ENCODE measurements at places on chromosomes 11 and 22.

- DNase-seq: peak; percentile 81
- no peaks in the 10 kb centered on the region for H3K36me3 ChIP-seq
- H3K4me3 ChIP-seq: no peak overlapping the region
- H3K4me1 ChIP-seq: peaks cover 25% of the 10 kb centered on the region
- peak overlapping the region; percentile 90 for H3K27ac ChIP-seq
These were observed 13.8 kb upstream of the SLC39A13 start for GRCh38 chr11:47394322-47395222.

DNA sequence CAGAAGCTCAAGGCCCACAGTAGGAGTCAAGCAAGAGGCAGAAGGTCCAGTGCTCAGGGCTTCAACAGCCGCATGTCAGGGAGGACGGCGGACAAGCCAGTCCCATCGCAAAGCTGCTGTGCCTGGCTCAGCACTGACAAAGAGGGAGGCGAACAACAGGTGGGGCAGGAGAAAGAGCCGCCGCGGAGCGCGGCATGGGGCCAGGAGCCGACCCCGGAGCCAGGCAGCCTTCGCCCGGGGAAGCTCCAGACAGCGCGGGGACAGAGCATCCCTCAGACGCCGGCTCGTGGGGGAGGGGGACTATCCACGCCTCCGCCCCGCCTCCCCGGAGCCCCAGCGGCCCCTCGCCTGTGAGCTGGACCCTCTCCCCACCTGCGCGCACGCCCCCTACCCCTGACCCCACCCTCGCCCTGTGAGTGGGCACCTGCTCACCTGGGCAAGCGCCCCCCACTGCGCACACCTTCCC lies 369 bp downstream of the DHCR7 start:
- no peaks in the 10 kb centered on the region for H3K36me3 ChIP-seq
- peak overlapping the region; percentile 81 for H3K27ac ChIP-seq
- no peaks in the 10 kb centered on the region for H3K4me1 ChIP-seq
- H3K4me3 ChIP-seq: peak overlapping the region; percentile 81
- peak; percentile 37 for DNase-seq

- H3K4me1 ChIP-seq: no peaks in the 10 kb centered on the region
- H3K36me3 ChIP-seq: no peaks in the 10 kb centered on the region
- H3K27ac ChIP-seq: no peak overlapping the region
These were observed 46.7 kb upstream of the RAB1B start for GRCh38 chr11:66221726-66222236.

DNA sequence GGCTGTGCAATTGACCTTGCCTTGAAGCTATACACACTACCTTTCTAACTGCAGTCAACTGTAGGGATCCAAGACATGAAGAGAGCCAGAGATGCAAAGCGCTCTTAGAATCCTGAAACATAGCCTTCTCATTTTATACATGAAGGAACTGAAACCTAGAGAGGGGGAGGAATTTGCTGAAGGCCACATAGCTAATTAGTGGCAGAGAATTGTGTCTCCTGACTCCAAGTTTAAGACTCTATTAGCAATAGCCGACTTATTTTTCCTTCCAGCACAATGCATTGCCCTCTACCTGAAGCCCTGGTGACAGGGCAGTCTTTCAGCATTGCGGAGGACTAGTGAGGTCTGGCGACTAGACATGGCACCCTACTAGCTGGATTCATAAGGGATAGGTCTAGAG lies 727.0 kb upstream of the ANO5 start:
- H3K27ac ChIP-seq: no peak overlapping the region
- DNase-seq: no peak
- H3K4me3 ChIP-seq: no peak overlapping the region
- no peaks in the 10 kb centered on the region for H3K36me3 ChIP-seq
- H3K4me1 ChIP-seq: no peaks in the 10 kb centered on the region

GRCh38 chr22:19466126-19466716 lies 12.8 kb downstream of the UFD1 start:
- H3K27me3 ChIP-seq: no peaks in the 10 kb centered on the region
- no peak overlapping the region for H3K27ac ChIP-seq
- H3K36me3 ChIP-seq: peaks cover 2% of the 10 kb centered on the region
- H3K4me1 ChIP-seq: no peaks in the 10 kb centered on the region
- no peak overlapping the region for H3K4me3 ChIP-seq

- no peaks in the 10 kb centered on the region for H3K27me3 ChIP-seq
- H3K27ac ChIP-seq: no peak overlapping the region
- peaks cover 87% of the 10 kb centered on the region for H3K36me3 ChIP-seq
These were observed 108.8 kb downstream of the PPP6R3 start for GRCh38 chr11:68569357-68569756.

GRCh38 chr22:38503021-38503420 lies 3.1 kb downstream of the DDX17 start:
- H3K36me3 ChIP-seq: peaks cover 41% of the 10 kb centered on the region
- no peak for DNase-seq
- peaks cover 7% of the 10 kb centered on the region for H3K4me1 ChIP-seq
- H3K27ac ChIP-seq: no peak overlapping the region

DNA sequence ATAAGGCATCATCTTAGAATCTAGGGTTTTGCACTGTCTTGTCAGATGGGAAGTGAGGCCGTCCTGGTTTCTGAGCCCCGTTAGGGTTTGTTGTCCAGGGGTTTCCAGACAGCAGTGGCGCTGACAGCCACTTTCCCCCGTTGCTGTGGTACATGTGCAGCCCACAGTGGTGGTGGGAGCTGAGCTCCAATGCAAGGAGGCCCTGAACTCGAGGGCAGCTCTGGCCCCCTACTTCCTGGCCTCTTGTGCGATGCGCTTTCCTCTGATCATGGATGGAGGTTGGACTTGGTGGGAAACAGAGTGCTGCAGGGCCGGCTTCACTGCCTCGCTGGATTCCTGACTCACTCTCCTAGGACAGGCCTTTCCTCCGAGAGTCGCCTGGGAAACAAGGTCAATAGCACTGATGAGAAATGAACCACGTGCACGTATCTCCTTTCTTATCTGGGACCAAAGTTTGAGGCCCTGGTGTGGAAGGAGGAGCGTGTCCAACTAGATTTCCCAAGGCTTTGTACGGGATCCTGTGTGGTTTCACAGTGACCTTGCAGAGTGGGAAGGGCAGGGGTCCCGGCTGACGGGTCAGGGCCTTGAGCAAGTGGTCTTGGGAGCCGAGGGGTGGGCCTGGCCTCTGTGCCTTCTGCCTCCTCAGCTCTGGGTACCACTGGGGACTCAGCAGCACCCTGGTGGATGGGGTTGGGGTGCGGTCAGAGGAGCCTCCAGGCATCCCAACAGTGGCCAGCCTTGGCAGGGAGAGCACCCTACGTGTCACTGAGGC lies 3.7 kb downstream of the PHRF1 start:
- H3K4me1 ChIP-seq: peaks cover 24% of the 10 kb centered on the region
- no peaks in the 10 kb centered on the region for H3K27me3 ChIP-seq
- H3K27ac ChIP-seq: no peak overlapping the region
- no peaks in the 10 kb centered on the region for H3K36me3 ChIP-seq
- H3K4me3 ChIP-seq: no peak overlapping the region
- DNase-seq: no peak

GRCh38 chr22:17749605-17750395 lies 24.5 kb downstream of the BID start:
- H3K36me3 ChIP-seq: no peaks in the 10 kb centered on the region
- H3K27me3 ChIP-seq: no peaks in the 10 kb centered on the region
- H3K4me1 ChIP-seq: no peaks in the 10 kb centered on the region
- H3K27ac ChIP-seq: no peak overlapping the region
- no peak for DNase-seq

DNA sequence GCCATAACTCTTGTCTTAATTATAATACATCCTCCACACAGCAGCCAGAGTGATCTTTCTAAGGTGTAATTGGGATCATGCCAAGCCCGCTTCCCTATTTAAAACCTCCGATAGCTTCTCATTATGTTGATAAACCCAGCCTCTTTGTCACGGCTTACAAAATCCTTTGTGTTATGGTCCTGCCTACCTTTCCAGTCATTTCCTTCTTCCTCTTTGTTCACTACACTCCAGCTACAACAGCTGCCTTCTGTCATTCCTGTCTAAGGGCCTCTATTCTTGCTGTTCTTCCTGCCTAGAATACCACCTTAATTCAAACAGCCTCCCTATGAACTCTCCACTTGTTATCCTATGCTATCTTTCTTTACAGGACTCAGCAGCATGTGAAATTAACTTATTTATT lies 70.6 kb upstream of the CAPRIN1 start:
- H3K27ac ChIP-seq: no peak overlapping the region
- no peaks in the 10 kb centered on the region for H3K27me3 ChIP-seq
- DNase-seq: no peak
- H3K4me3 ChIP-seq: no peak overlapping the region

DNA sequence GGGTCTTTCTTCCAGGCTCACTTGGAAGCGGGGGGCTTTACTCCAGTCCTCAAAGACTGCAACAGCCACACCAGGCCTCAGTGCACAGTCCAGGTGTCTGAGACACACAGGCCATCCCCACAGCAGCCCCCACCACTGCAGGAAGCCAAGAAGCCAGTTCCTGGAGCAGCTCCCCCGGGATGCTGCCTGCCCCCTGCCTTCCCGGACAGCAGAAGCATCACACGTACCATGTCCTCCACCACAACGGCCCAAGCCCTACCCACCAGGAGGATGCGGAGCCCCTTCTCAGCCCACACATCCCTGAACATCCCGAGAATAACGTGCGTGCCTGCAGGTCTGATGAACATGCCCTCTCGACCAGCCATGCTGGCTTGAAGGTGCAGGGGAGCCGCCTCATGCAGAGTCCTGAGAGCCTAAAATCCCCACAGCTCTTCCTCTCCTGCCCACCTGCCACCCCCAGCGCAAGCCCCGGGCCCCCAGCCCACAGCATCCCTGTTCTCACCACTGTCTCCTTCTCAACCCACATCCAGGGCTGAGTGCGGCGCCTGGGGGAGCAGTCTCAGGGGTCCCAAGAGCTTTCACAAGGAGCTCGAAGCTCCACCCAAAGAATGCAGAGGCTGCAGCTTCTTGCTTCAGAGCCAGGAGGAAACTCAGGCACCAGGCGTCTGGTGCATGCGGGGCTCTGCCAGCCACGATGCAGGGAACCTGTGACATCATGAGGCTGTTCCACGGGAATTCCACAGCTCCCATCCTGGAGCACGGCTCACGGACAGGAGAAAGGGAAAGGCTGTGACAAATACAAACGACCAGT lies 209.6 kb downstream of the BRD1 start:
- H3K27ac ChIP-seq: no peak overlapping the region
- no peaks in the 10 kb centered on the region for H3K4me1 ChIP-seq
- H3K4me3 ChIP-seq: no peak overlapping the region
- H3K27me3 ChIP-seq: no peaks in the 10 kb centered on the region
- no peaks in the 10 kb centered on the region for H3K36me3 ChIP-seq
- no peak for DNase-seq

GRCh38 chr11:126329644-126330211 lies 25.8 kb upstream of the ST3GAL4 start:
- no peak overlapping the region for H3K4me3 ChIP-seq
- no peaks in the 10 kb centered on the region for H3K4me1 ChIP-seq
- H3K27me3 ChIP-seq: no peaks in the 10 kb centered on the region
- H3K27ac ChIP-seq: no peak overlapping the region
- H3K36me3 ChIP-seq: no peaks in the 10 kb centered on the region

DNA sequence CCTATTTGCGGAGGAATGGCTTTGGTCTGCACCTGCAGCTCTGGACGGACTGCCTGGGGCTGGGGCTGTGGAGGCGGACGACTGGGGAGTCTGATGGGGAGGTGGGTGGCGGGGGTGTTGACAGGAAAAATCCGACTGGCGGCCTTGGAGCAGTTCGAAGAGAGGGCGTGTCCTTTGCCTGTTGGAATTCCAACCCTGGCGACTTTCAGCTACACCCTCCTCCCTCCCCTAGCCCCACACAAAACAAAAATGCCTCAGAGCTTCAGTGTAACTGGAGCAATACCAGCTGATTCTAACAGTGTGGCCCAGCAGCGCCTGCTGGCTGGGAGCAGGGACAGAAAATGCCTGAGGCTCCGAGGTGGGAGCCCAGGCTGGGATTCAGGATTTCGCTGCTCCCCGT lies 85.4 kb downstream of the ATXN10 start:
- no peak overlapping the region for H3K4me3 ChIP-seq
- no peak for DNase-seq
- H3K27me3 ChIP-seq: no peaks in the 10 kb centered on the region
- H3K27ac ChIP-seq: no peak overlapping the region

DNA sequence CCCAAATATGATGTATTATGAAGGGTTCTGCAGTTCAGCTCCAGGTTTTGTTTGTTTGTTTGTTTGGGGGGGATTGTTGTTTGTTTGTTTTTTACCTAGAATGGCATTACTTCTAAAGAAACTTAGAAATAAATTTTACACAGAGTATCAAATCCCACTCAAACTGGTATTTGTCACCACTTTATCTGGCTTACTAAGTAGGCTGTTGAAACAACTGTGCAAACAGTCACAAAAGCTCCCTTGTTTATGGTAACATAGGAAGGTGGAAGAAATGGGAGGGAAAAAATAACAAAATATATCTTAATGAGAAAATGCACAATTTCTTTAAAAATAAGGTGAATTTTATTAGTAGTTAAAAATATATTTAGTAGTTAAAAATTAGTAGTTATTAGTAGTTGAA lies 108.3 kb upstream of the ANO5 start:
- no peak overlapping the region for H3K27ac ChIP-seq
- H3K4me3 ChIP-seq: no peak overlapping the region
- no peak for DNase-seq
- H3K27me3 ChIP-seq: no peaks in the 10 kb centered on the region
- H3K4me1 ChIP-seq: no peaks in the 10 kb centered on the region

- no peak overlapping the region for H3K4me3 ChIP-seq
- no peaks in the 10 kb centered on the region for H3K4me1 ChIP-seq
- DNase-seq: no peak
- H3K27ac ChIP-seq: peak overlapping the region; percentile 90
- no peaks in the 10 kb centered on the region for H3K36me3 ChIP-seq
These were observed 37.0 kb downstream of the AMPD3 start for GRCh38 chr11:10492084-10492483.

DNA sequence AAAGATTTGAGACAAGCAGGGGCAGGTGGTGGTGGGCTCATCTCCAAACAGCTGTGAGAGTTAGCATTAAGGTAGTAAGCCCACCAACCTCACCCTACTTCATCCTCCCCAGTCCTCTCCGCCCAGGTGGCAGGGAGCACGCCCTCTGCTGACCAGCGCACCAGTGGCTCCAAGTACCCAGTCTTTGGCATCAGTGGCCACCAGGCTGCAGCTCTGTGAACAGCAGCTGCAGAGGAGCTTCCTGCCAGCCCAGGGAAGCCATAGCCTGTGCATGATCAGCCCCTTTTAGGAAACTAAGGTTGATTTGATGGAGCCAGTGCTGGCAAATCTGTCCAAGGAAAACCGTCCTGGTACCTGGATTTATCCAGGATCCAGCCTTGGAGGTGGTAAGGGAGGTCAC lies 21.7 kb downstream of the CAVIN3 start:
- H3K36me3 ChIP-seq: no peaks in the 10 kb centered on the region
- H3K4me3 ChIP-seq: no peak overlapping the region
- no peaks in the 10 kb centered on the region for H3K27me3 ChIP-seq
- no peaks in the 10 kb centered on the region for H3K4me1 ChIP-seq
- no peak overlapping the region for H3K27ac ChIP-seq

Data from Peyer's patch (tissue), 4 donors.